Lower lobe of right lung (tissue), 2 donors: ENCODE measurements at places on chromosomes 13 and 19. TPM values are rescaled to one million over a fixed set of nuclear protein-coding genes. Genes with fewer than 3 reads are reported as not detected.

The FCHO1 gene
- total RNA-seq: 8.7 TPM

The MEGF8 gene
- total RNA-seq: 16.4 TPM

The PLEKHF1 gene
- 15.5 TPM for total RNA-seq

The ADAMTSL5 gene
- total RNA-seq: 3.3 TPM

The ZNF547 gene
- total RNA-seq: 3.4 TPM

The CFAP97D2 gene
- total RNA-seq: 1.8 TPM

The ZSCAN1 gene
- not detected for total RNA-seq

The WDR62 gene
- 1.3 TPM for total RNA-seq

The ACER1 gene
- not detected for total RNA-seq

The TEX29 gene
- 0.97 TPM for total RNA-seq

The SYNE4 gene
- total RNA-seq: 8.9 TPM

The OR7C1 gene
- 0.18 TPM for total RNA-seq

The CEACAM20 gene
- total RNA-seq: 0.30 TPM

The TJP3 gene
- 34.4 TPM for total RNA-seq

The ZNF223 gene
- total RNA-seq: 5.7 TPM

- no peak for DNase-seq
These were observed 718.0 kb downstream of the DACH1 start for GRCh38 chr13:71149046-71149445.

DNA sequence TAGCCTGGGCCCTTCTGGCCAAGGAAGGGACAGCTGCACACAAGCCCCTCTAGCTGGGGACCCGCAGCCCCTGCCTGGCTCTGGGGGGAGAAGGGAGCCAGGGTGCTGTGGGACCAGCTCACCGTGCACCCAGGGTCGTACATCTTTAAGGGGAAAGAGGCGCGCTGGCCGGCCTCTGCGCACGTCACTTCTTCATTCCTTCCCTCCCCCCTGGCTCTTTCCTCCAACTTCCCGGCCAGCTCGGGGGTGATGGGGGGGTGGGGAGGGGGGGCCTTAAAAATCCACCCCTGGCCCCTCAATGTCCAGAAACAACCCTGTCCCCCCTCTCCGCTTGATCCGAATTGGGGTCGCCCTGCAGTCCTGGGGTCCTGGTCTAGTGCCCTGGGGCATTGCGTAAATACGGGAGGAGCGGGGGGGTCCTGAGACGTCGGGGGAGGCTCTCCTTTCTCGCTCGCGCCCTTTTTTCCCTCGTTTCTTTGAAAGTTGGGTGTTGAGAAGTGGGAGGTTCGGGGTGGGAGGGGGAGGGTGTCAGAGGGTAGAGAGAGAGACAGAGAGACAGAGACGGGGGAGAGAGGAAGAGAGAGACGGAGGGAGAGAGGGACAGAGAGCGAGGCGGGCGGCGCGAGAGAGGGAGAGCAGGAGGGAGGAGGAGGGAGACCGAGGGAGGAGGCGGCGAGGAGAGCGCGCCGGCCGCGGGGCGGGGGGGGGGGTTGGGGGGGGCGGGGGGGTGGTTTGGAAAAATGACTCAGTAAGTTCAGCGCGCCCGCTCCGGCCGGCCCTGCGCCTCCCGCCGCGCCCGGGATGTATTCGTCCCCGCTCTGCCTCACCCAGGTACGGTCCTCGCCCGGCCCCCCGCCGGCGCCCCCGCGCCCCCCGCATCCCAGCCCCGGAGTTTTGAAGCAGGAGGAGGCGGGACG lies at the start of gene NFIC:
Gene NFIC (plus strand): TSS at position 748 of the 917 bp plus-strand sequence. CDS start 54 bp downstream, at position 802.
- peak; percentile 83 for DNase-seq

GRCh38 chr13:26420282-26420960 lies 137.1 kb upstream of the WASF3 start:
- no peak for DNase-seq

- no peak for DNase-seq
These were observed 52.5 kb downstream of the FOXO1 start for GRCh38 chr13:40613914-40614313.

DNA sequence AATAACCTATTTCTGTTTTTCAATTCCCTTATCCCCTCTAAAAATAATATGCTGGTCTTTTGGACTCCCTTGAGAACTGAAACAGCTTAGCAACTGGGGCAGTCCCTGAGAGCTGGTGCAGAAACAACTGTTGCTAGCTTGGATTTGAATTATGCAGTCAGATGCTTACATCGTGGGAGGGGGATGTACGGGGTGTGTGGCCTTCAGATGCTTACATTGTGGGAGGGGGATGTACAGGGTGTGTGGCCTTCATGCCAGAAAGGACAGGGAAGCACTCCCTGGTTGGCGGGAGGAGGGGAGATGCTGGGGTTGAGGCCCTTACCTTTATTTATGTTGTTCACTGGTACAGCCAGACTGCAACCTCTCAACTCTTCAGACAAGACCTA lies 25.6 kb downstream of the LRCH1 start:
- no peak for DNase-seq

DNA sequence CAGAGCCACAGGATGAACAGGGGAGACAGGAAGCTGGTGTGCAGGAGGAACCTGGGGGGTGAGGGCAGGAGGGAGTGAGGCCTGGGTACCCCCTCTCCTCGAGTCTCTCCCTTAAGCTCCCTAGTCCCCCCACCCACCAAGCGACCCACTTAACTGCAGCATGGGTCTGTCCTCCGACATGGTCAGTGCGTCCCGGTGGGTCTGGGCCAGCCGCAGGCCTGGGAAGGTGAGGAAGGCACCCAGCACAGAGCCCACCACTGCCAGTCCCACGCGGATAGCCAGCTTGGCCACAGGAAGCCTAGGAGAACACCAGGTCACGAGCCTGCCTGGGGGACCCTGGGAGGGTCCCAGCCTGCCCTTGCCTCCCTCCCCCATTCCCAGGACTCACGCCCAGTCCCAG lies 16.9 kb downstream of the TMEM161A start:
- no peak for DNase-seq

- peak; percentile 65 for DNase-seq
These were observed 8.8 kb downstream of the GIPR start for GRCh38 chr19:45676851-45677263.

GRCh38 chr19:3826163-3826562 lies 40.0 kb upstream of the MATK start:
- no peak for DNase-seq

GRCh38 chr13:110421696-110422385 lies 114.8 kb downstream of the COL4A2 start:
- no peak for DNase-seq

DNA sequence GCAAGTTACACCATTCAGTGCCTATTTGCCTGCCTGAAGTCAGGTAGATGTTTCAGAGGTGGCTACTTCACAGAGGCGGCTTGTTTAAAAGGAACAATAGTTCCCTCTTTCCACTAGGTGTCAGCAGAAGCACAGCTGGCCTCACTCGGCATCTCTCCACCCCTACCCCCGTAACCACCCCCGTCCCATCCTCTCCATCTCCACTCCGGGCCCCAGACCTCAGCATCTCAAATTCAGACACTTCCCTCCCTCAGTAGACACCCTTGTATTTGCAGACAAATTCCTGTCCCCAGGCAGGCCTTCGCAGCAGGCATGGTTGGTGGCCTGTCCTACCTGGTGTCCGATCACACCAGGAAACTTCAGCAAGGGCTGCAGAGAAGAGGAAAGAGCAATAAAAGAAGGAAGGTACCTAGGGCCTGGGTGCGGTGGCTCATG lies 9.1 kb upstream of the DPP9 start:
- DNase-seq: no peak

GRCh38 chr19:3790209-3790734 lies 4.1 kb upstream of the MATK start:
- no peak for DNase-seq

GRCh38 chr19:14401468-14402195 lies 17.5 kb downstream of the DDX39A start:
- DNase-seq: no peak

- DNase-seq: no peak
These were observed 10.1 kb upstream of the ATP8B3 start for GRCh38 chr19:1822210-1822609.

GRCh38 chr19:12596927-12597548 lies 13.6 kb downstream of the ZNF490 start:
- DNase-seq: peak; percentile 76

- no peak for DNase-seq
These were observed 19.6 kb downstream of the CELF5 start for GRCh38 chr19:3243819-3244700.

DNA sequence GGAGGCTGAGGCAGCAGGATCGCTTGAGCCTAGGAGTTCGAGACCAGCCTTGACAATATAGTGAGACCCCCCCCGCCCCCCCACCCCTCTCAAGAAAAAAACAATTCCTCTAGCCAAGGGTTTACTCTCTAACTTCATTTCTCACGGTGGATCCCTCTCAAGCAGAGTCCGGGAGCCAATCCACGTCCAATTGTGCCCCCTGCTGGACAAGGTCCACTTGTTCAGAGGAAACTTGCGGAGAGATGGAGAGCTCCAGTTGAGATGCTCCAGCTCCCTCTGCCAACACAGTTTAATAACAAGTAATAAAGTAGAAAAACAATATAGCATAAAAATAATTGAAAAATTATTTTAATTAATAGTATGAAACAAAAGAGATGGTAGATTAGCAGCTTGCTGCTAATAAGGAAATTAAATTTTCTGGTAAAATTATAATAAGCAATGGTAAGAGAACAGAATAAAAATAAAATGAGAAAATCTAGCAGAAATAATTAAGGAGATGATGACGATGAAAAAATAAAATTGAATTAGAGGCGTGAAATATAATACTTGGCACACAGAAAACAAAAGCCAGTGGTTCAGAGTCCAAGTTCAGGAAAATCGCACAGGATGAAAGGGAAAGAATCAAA lies 14.5 kb upstream of the SIGLEC14 start:
- DNase-seq: peak; percentile 54

GRCh38 chr13:41499452-41499851 lies 42.1 kb downstream of the RGCC start:
- no peak for DNase-seq

DNA sequence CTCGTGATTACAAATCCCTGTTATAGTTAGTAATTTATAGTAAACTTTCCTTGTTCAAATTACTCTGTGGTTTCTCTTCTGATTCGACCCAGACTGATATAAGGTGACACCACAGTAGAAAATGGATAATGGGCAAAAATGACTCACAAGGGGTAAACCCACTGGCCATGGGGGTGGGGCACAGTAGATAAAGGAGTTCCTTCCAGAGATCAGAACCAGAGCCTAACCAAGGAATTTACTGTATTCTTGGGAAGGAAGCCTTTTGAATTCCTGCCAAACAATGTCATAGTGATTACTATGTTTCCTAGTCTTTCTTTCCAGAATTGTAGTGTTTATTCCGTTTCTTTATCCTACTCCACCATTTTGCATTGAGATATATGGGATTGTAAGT lies 21.9 kb downstream of the MIR17HG start:
- DNase-seq: no peak

DNA sequence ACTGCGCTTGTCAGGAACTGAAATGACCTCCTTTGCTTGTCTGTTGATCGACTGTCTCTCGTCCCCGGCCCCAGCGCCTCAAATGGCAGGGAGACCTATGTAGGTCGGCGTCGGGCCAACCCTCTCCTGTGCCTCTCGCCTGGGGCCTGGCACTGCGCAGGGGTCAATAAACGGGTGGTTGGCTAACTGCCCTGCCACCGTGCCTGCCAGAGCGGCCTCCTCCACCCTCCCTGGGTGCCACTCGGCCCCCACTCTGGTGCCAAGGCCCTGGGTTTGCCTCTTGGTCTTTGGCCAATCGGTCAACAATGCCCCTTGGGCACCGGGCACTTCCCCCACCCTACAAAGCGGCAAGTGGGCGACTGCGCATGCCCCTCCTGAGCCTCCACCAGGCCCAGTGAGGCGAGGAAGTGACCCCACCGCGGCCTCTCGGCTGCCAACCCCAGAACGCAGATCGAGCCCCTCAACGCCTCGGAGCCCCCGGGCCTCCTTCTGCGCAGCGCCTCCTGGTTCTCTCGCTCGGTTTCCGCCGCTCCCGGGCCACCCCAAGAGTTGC lies 1.1 kb downstream of the KEAP1 start:
- peak; percentile 92 for DNase-seq

GRCh38 chr19:10762656-10763055 lies 44.8 kb downstream of the DNM2 start:
- DNase-seq: no peak

- DNase-seq: no peak
These were observed 20.8 kb upstream of the ZNF429 start for GRCh38 chr19:21484631-21485030.

DNA sequence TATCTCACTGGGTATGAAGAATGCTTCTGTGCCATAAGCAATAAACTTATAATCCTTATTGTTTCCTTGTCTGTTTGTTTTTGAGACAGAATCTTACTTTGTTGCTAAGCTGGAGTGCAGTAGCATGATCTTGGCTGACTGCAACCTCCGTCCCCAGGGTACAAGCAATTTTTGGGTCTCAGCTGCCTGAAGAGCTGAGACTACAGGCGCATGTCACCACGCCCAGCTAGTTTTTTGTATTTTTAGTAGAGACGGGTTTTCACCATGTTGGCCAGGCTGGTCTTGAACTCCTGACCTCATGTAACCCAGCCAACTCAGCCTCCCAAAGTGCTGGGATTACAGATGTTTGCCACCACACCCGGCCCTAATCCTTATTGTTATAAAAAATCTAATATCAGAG lies 112.5 kb downstream of the MYO16 start:
- no peak for DNase-seq

- peak; percentile 71 for DNase-seq
These were observed 10.9 kb upstream of the MEIS3 start for GRCh38 chr19:47430041-47430802.

DNA sequence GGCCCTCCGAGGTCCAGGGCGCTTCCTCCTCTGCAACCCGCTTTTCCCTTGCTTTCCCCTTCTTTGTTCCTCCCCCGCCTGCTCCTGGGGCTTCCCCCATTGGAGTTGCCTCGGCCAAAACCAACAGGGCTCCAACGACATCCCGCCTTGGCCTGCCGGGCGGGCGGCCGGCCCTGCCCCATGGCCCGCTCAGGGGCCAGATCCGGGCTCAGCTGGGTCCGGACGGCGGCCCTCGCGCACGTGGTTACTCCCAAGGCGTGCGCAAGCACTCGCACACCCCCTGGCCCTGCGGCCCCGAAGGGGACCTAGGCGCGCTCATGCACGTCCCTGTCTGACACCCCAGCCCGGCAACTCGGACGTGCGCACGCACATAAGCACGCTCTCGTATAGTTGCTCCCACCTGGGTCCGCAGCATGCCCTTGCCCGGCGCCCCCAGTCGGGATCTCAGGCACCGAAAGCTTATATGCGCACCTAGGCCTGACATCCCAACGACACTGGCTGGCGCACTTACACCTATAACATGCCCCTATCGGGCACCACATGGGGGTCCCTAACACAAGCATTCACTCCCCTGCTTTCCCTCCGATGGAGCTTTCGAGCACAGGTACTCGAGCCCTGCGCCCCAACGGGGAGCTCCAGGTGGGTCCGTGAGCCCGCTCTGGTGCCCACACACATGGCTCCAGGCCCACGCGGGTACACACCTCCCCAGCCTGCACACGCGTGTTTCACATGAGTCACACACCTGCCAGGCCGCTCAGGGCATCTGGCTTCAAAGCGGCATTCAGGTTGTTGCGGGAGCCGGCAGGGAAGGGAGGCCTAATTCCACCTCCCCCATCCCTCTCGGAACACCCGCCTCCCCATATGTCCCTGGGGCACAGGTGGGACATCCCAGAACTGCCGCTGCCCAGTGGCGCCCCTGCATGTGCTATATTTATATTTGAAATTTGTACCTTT lies 15.0 kb downstream of the NFIX start:
- DNase-seq: no peak

- DNase-seq: no peak
These were observed 466.5 kb downstream of the UQCRFS1 start for GRCh38 chr19:28746478-28746877.

GRCh38 chr19:8046569-8047165 lies 5.9 kb upstream of the CCL25 start:
- DNase-seq: no peak

- DNase-seq: no peak
These were observed 261.3 kb downstream of the DACH1 start for GRCh38 chr13:71605744-71606143.

- no peak for DNase-seq
These were observed 391.3 kb downstream of the EFNB2 start for GRCh38 chr13:106143930-106144709.
